ENCODE measurements at places on chromosomes 6 and 20.
A peak's percentile ranks its signal among the peaks of the same experiment; 100 is the strongest.

DNA sequence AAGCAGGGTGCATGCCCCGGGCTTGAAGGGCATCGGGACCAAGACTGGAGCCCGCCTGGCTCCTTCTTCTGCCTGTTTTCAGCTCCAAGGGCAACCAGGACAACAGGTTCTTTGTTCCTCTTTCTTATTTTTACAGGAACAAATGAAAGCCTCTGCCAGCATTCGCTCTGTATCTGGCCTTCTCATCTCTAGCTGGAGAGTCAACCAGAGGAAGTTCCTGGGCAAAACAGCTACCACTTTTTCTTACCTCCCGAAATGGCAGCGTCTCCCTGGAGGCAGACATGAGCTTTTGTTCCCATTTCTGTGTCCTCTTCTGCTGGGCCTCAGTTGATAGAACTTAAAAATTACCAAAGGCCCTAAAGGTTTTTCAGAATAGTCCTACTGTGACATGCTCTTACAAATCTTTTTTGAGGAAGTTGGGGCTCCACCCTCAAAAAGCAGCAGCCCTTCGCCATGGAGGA lies 74.1 kb upstream of the NAA20 start:
- no peak for DNase-seq

- no peak for DNase-seq
These were observed 14.1 kb upstream of the EMILIN3 start for GRCh38 chr20:41380551-41381193.

DNA sequence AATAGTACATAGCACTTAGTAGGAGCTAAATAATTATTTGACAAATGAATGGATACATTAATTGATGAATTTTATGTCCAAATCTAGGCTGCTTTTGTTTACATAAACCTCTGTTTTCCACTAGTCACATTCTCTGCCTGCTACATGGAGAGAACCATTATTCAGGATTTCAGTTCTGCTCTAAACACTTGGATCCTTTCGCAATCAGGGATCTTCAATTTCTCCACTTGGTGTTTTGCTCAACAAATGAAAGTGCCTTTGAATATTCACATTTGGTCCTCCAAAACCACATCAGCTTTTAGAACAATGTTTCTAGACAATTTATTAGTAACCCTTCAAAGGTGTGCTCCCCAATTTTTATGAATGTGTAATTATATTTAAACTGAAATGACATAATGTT lies 30.6 kb upstream of the HLA-DQB1 start:
- no peak for DNase-seq

DNA sequence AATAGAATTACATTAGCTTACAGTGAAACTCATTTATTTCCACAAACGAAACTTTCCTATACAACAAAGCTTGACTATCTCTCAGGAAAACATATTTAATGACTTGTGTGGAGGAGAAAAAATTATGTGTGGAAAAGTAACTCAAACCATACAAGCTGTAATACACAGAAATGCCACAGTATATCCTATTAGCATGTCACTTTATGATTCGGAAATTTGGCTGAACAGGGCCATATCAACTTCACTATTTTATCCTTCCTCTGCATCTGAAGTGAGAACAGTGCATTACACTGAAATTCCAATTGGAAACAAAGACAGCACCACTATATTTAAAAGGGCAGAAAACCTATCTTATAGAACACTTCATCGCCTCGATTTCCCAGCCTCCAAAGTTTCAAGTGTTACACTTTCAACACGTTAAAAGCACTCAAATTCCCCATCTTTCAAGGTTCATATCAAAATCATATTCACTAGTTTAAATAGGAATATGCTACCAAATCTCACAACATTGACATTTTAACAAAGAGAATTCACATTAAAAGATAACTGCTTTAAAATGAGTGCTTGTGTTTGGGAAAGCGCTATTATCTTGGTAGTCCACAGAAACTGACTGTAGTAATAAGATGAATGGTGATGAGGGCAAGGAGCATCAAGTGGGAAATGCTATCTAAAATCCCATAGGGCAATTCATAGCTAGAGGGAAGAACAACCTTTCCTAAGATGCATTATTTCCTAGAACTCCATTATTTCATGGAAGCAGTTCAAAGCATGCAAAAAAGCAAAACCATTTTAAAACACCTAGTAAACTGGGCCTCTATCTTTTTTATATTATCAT lies 1.8 kb downstream of the REV3L start:
- DNase-seq = no peak

DNA sequence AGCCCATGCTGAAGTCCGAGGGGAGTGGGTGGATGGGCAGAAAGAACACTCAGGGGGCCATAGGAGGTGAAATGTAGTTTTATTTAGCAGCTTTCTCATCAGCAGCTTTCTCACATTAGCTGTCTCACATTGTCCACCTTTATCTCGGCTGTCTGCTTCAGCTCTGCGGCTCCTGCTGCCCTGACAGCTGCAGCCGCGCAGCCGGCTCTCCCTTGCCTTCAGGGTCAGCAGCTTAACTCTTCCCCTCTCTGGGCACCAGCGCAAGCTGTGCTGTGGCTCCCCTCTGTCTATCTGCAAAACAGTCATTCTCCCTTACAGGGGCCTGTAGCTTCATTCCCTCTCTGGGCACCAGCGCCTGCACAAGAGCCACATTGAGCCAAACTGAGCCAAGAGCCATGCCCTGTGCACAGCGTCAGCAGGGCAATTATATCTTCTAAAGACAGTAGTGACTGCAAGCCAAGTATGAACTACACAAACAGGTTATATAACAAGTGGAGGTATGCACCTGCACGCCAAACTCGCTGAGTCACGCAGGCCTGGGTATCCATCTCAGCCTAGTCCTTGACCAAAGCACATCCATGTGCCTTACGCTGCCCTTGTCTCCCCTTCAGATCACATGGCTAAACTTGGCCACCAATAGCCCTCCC lies 198.8 kb downstream of the EYA2 start:
- DNase-seq = no peak

DNA sequence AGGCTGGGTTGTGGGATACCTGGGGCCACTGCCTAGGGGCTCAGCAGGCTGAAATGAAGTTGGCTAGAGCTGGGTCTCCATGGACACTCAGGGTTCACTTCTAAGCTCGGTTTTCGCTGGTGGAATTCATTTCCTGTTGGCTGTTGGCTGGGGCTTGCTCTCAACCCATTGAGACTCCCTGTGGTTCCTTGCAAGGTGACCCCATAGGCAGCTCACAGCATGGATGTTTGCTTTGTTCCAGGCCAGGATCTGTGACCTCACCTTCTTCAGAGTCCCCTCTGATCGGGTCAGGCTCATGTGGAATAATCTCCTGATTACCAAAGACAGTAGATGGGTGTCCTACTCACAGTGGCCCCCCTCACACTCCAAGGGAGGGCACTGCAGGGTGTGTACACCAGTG lies 229.3 kb downstream of the QKI start:
- no peak for DNase-seq

DNA sequence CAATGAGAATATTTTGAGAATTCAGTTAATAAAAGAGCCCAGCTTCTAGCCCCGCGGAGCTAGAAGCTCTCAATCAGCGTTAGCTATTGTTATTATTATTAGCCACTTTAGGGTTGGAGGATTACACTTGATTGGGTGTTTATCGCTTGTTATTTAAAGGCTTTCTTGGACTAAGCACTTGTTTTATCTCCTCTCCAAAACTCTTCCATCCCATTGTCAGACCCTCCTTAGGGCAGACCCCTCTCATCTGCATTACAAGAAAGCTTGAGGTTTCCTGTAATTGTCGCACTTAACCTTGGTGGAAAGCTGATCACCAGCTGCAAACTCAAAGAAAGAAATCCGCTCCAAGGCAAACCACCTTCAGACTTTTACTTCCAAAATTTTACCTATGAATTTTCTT lies 4.8 kb downstream of the DPPA5 start:
- DNase-seq = no peak

DNA sequence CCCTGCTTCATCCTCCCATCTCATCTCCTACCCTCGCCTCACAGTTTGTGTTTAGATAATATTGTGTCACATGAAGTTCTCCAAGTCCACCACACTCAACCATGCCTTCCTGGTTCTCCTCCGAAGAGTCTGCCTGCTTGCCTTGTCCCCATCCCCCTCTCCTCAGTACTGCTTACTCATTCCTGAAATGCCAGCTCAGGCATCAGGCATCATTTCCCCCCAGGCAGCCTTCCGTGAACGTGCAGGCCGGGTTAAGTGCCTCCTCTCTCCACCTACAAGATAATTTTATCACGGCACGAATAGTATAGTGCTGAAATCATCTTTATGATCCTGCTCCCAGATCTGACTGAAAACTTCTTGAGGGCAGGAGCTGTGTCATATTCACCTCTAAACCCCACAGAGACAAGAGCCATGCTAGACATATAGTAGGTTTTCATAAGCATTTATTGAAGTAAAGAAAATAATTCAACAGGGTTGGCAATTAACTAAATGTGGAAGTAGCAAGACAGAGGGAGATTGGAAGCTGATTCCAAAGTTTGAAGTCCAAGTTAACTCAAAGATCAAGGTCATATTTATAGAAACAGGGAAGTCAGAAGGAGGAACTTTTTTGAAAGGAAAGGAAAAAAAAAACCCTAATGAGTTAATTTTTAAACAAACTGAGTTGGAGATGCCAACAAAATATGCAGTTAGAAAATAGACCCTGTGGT lies 48.7 kb upstream of the BMP2 start:
- no peak for DNase-seq

- DNase-seq = peak; percentile 32
These were observed 53.0 kb downstream of the ADAT2 start for GRCh38 chr6:143397227-143398222.

DNA sequence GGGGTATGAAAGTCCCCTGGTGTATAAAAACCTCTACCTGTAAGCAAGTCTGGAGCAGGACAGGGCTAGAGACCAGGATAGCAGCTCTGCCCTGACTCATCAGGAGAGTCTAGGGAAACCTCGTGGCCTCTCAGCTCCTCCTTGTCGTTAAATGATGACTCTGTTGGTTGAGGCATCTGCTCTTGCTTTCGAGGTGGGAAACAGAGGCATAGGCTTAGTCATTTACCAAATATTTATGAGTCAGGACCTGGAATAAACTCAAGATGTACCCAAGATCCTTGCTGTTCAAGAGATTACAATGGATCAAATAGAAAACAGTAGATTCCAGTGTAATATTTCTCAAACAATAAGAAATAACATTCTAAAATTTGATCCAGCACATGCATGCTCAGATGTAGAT lies 5.5 kb downstream of the MANBAL start:
- no peak for DNase-seq

- no peak for DNase-seq
These were observed 399.3 kb downstream of the KHDRBS2 start for GRCh38 chr6:61886608-61887259.

GRCh38 chr6:9252799-9253198 lies 817.5 kb upstream of the SLC35B3 start:
- DNase-seq = no peak

- DNase-seq = no peak
These were observed 65.5 kb downstream of the STK35 start for GRCh38 chr20:2167112-2167511.

DNA sequence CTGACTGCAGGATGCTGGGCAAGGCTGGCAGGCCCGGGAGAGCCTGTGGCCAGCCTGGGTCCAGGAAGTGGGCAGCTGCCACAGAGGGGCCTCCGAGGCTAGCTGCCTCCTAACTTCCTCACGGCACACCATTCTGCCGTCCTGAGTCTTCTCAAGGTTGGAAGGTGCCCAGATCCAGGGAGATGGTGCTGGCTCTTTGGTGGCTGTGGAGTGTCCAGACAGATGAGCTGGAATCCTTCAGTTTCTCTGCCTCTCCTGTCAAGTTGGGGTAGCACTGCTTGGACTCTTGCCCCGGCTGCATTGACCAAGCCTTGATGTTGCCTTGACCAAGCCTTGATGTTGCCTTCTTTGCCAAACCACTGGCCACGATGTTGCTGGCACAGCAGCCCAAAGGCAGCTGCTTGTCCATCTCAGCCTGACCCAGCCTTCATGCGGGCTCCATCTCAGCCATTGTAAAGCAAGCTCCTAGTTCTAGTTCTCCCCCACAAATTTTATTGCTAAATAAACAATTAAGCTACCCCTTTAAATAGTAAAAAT lies 75.1 kb upstream of the AFDN start:
- no peak for DNase-seq

- DNase-seq = peak; percentile 2
These were observed 129.2 kb downstream of the PDSS2 start for GRCh38 chr6:107330168-107330567.

DNA sequence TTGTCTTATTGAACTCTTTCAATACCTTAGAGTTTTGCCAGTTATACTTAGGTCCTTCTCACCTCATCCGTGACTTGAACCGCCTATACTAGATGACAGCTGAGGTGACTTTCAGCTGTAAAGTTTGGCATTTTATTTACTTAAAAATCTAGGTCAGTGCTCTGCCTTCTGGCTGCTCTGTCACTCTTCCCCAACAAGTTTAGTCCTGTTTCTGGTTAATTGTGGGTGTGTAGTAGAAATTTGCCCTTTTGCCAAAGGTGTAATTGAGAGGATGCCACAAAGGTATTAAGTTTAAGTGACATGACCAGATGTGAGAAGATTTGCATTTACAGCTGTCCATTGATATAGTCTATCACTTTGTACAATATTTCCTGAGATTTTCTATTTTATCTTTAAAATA lies 106.2 kb downstream of the FARS2 start:
- no peak for DNase-seq

DNA sequence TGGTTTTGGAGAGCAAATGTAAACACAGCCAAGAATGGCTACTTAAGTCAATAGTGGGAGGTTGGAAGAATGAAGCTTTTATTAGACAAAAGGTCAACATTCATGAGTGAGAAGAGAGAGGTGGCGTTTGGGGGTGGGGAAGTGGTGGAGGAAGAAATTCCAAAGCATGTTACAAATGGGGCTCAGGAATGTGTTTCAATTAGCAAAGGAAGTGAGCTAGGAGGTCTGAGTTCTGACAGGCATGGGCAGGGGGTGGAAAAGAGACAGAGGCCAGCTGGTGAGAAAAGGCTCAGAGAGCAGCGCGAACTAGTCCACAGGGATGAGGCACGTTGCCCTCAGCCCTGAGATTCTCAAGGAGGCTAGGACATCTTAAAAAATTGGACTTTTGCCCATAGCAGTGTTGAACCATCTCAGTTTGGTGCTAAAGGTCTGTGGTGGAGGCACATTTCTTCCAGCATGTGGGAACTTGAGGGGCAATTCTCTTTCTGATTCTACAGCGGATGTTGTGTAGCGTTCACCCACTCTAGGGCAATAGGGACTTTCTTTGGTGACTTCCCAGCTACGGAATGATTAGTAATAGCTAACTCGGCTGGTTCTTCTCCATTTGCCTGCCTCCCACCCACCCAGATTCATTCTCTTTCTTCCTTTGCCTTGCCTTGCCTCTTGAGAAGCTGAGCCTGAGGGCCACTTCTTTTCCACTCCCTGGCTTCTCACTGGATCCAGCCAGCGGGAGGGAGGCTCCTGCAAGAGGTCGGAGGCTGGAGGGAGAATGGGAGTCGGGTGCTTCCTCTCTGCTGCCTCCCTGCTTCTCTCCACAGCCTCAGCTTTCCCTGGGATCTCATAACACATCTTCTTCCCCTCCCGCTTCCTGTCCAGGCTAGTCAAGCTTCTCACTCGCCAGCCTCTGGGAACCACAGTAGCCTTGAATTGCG lies 45.1 kb upstream of the NEDD9 start:
- peak; percentile 64 for DNase-seq

GRCh38 chr6:119764927-119765681 lies 415.5 kb upstream of the MAN1A1 start:
- DNase-seq = no peak
